ENCODE measurements at places on chromosomes 2 and 18. TPM values are rescaled to one million over a fixed set of nuclear protein-coding genes. Genes with fewer than 3 reads are reported as not detected.

Gene SLC9A4
- not detected for polyA plus RNA-seq

Gene KYNU
- 0.66 TPM for polyA plus RNA-seq

Gene DCDC2C
- polyA plus RNA-seq, result 0.47 TPM

Gene CAVIN2
- polyA plus RNA-seq, result 35.8 TPM

Gene SCN3A
- polyA plus RNA-seq, result 0.77 TPM

Gene PCARE
- polyA plus RNA-seq, result 0.12 TPM

Gene SIX3
- not detected for polyA plus RNA-seq

Gene RASGRP3
- polyA plus RNA-seq, result 33.7 TPM

Gene SLC8A1
- polyA plus RNA-seq, result 13.7 TPM

Data from muscle of leg (tissue), 16 donors.